Tibial nerve (tissue), 4 donors: ENCODE measurements at places on chromosomes 5 and 9.
A peak's percentile ranks its signal among the peaks of the same experiment; 100 is the strongest.

DNA sequence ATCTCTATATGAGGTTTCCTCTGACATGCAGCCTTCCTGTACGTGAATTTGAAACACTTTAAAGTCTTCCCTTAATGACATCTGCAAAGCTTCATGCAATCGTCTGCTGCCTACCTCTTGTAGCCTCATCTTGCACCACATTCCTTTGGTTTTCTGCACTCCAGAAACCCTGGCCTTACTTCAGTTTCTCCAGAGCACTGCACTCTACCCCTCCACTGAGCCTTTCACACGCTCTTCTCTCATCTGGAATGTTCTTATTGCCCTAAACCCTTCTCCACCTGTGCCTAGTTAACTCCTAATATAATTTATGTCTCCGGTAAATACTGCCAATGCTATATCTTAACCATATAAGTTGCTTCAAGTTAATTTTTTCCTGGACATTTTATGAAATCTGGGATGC is 168.8 kb upstream of the SLC27A6 start:
- DNase-seq: no peak

- no peak for DNase-seq
These were observed 133.8 kb upstream of the MEF2C start for GRCh38 chr5:89016741-89017303.

GRCh38 chr5:61915646-61916045 is 390.4 kb upstream of the KIF2A start:
- no peak for DNase-seq

GRCh38 chr5:169576181-169576598 is 7.4 kb upstream of the SPDL1 start:
- DNase-seq: no peak

DNA sequence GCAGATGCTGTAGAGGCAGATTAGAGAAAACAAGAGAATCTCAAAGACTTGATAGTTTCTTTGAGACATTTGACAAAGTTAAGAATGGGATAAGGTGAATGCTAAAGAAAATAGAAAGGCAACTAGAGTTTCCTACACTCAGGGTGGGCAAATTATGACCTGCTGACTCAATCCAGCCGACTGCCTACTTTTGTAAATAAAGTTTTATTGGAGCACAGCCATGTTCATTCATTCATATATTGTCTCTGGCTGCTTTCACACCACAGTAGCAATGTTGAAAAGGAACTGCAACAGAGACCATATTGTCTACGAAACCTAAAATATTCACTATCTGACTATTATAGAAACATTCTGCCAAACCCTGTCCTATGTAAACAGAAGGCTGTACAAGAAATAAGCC is 37.6 kb upstream of the TARS1 start:
- no peak for DNase-seq

DNA sequence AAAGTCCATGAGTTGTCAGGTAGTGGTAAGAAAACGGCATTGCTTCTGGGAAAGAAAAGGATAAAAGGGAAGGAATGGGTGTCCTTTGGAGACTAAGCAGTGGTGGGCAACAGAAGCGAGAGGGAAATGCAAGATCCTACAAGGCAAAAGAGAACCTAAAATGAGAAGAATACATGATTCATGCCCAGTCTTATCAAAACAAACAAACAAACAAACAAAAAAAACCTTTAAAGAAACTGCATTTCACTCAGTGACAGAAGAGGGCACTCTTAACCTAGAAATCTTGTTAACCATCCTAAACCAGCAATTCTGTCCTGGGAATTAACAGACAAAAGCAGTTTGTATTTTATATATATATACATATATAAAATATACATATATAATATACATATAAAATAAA is 88.5 kb downstream of the SUSD1 start:
- DNase-seq: no peak

- DNase-seq: no peak
These were observed 4.0 kb upstream of the TRAF2 start for GRCh38 chr9:136882109-136882946.

DNA sequence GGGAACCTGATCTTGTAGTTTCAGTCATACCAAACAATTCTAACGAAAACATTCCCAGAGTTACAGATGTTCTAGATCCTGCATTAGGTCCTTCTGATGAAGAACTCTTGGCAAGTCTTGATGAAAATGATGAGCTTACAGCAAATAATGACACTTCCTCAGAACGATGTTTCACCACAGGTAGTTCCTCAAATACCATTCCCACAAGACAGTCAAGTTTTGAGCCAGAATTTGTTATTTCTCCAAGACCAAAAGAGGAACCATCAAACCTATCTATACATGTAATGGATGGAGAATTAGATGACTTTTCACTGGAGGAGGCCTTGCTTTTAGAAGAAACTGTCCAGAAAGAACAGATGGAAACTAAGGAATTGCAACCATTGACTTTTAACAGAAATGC is 21.0 kb downstream of the RMI1 start:
- DNase-seq: no peak

DNA sequence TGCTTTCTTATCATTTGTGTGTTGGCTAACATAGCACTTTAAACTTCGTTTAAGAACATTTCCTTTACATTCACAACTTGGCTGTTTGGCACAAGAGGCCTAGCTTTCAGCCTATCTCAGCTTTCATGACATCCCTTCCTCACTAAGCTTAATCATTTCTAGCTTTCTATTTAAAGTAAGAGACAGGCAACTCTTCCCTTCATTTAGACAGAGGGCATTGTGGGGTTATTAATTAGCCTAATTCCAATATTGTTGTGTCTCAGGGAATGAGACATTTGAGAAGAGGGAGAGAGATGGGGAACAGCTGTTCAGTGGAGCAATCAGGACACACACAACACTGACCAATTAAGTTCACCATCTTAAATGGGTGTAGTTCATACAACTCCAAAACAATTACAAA is 51.0 kb upstream of the OR2K2 start:
- no peak for DNase-seq

GRCh38 chr9:113682297-113682771 is 193.8 kb upstream of the ZNF618 start:
- peak; percentile 83 for DNase-seq

DNA sequence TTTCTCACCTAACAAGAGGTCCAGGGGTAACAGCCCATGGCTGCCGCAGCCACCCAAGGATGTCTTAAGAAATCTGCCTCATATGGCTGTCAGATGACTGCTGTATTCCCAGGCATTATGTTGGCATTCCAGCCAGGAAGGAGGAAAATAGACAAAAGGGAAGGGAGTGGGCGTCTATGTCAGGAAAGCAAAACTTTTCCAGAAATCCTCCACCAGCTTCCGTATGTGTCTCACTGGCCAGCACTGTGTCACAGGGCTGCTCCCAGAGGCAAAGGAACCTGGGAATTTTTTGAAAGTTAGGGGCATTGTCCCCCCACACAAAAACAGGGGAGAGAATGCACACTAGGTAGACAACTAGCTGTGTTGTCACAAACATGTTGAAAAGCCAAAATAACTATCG is 7.3 kb downstream of the BHMT2 start:
- DNase-seq: no peak

GRCh38 chr9:89723469-89724100 is 118.8 kb downstream of the GADD45G start:
- DNase-seq: no peak
